ENCODE measurements at places on chromosomes 3 and 15.

- no peak for DNase-seq
These were observed 596.2 kb upstream of the DPPA4 start for GRCh38 chr3:109933576-109933975.

GRCh38 chr3:156888576-156888975 is 62.4 kb downstream of the LEKR1 start:
- no peak for DNase-seq

- DNase-seq: no peak
These were observed 201.2 kb upstream of the ARPP21 start for GRCh38 chr3:35438101-35438500.

GRCh38 chr3:187783098-187783497 is 37.8 kb upstream of the BCL6 start:
- no peak for DNase-seq

DNA sequence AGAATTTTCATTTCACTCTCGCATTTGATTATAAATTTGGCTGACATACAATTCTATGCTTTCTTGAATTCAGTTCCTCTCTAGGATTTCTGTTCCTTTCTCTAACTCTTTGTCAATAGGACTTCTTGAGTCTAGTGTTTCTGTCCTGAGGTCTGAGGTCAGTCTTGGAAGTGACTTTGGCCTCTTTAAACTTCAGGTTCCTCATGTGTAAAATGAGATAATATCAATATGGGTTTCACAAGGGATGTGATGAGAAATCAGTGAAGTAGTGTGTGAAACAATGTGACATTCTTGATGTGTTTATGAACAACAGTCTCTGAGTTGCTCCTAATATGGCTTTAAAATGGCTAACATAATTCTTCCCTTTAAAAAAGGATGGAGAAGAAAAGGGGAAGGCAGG is 92.2 kb downstream of the SV2B start:
- no peak for DNase-seq

- DNase-seq: no peak
These were observed 5.9 kb upstream of the ALDH1L1 start for GRCh38 chr3:126186271-126186670.

- no peak for DNase-seq
These were observed 6.3 kb downstream of the AEN start for GRCh38 chr15:88627463-88627862.
